ENCODE measurements at places on chromosomes 3 and 15.

- no peak for DNase-seq
Measured at GRCh38 chr3:183378008-183378407, 50.4 kb downstream of the MCF2L2 start.

GRCh38 chr3:81502236-81502635, 259.2 kb downstream of the GBE1 start:
- DNase-seq: no peak

- DNase-seq: no peak
Measured at GRCh38 chr3:31823184-31823583, 157.9 kb downstream of the OSBPL10 start.

DNA sequence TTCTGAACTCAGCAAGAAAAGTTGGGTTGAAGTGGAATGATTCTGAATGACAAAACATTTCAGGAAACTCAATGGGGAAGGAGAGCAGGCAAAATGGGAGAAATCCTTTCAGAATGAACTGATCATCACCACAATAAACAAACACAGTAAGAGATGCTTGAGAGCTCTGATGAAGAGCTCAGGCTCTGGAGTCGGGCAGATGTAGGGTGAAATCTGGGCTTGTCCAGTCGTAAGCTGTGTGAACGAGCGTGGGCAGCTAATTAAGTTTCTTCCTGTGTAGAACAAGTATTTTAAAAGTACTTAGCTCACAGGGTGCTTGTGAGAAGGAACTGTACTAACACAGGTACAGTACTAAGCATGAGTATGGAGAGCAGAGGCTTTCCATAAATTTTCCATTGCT, 406.2 kb downstream of the FOXP1 start:
- DNase-seq: no peak

DNA sequence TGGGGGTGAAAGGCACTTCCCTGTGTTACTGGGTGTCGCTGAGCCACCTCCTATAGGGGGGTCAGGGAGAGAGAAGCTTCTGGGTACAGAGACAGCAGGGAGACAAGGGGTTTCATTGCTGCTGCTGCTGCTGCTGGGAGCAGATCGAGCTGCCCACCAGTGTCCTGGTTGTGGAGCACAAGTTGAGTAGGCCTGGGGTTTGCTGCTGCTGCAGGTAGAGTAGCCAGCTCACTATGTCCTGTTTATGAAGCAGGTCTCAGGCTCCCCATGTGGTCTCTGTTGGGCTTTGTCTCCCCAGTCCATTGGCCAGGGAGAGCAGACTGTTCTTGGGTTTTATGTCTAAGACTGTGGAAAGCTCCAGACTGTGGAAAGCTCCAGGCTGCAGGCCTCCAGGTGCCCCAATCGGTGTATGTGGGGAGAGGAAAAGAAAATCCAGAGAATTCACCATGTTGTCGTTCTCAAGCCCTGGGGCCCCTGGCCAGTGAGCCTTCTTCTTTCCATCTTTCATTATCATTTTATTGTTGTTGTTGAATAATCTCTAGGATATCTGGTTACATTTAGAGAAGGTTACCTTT, 157.8 kb downstream of the ADAMTS17 start:
- DNase-seq: no peak

DNA sequence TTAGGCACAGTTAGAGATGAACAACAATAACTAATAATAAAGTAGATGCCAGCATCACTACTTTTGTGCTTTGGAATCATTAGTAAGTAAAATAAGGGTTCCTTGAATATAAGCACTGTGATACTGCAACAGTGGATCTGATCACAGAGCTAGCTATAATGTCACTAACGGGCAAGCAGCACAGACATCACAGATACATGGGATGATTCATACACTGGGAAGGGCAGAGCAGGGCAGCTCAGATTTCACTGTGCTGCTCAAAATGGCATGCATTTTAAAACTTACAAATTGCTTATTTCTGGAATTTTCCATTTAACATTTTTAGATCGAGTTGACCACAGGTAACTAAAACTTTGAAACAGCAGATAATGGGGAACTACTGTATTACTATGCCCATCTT, 476.6 kb downstream of the FHIT start:
- no peak for DNase-seq

Data from CD4-positive, alpha-beta T cell treated with Interleukin-12 subunit alpha and Interleukin-12 subunit beta, for 1 hour (primary cell).